ENCODE measurements at places on chromosomes 1 and 21.

- DNase-seq = no peak
Measured at GRCh38 chr1:18535391-18536210, 54.9 kb downstream of the KLHDC7A start.

GRCh38 chr1:11790880-11791715 is 14.7 kb downstream of the MTHFR start:
- no peak for DNase-seq

DNA sequence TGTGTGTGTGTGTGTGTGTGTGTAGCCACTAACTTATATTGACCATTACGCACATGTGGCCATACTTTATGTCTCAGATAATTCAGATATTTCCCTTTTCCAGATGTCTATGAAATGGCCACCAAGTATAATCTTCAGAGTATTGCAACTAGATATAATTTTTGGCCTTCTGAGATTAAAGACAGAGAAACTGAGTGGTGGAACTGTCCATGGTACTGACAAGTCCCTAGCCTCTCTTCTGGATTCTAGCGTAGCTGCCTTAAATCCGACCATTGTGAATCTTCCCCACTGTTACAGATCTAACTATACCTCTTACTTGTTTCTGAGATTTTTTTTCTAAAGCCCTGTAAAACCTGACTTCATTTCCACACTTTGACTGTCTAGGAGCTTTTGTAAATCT is 100.0 kb upstream of the SERTAD4 start:
- DNase-seq = no peak

- DNase-seq = no peak
Measured at GRCh38 chr1:33375316-33375715, 54.4 kb upstream of the A3GALT2 start.

GRCh38 chr1:182723200-182723599 is 38.8 kb upstream of the RGS8 start:
- no peak for DNase-seq

- DNase-seq = no peak
Measured at GRCh38 chr1:103024051-103024450, 84.3 kb downstream of the COL11A1 start.

DNA sequence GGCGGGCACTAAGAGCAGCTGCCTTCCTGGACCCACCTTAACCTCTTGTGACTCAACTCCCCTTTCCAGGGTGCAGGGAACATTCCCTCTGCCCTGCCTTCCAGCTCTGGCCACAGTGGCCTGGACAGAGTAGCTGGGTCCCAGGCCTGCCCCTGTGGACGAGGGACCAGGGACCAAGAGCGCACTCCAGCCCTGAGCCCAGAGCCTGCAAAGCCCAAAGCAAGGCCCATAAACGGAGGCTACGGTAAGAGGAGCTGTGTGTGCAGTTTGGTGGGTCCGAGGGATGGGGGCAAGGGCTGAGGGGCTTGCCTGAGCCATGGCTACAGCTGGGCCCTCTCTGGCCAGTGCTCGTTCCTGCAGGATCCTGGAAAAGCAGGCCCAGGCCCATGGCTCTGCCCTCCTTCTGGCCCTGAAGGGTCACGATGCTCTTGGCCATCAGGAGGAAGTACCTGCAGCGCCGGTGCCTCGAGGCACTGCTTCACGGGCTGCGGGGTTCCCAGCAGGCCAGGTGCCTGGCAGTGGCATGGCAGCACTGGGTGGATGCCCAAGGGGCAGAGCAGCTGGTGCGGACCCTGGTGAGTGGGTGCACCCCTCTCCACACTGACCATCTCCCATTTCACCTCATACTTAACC is 17.8 kb downstream of the MTHFR start:
- no peak for DNase-seq

- DNase-seq = no peak
Measured at GRCh38 chr1:15731735-15732685, 4.0 kb upstream of the SLC25A34 start.

DNA sequence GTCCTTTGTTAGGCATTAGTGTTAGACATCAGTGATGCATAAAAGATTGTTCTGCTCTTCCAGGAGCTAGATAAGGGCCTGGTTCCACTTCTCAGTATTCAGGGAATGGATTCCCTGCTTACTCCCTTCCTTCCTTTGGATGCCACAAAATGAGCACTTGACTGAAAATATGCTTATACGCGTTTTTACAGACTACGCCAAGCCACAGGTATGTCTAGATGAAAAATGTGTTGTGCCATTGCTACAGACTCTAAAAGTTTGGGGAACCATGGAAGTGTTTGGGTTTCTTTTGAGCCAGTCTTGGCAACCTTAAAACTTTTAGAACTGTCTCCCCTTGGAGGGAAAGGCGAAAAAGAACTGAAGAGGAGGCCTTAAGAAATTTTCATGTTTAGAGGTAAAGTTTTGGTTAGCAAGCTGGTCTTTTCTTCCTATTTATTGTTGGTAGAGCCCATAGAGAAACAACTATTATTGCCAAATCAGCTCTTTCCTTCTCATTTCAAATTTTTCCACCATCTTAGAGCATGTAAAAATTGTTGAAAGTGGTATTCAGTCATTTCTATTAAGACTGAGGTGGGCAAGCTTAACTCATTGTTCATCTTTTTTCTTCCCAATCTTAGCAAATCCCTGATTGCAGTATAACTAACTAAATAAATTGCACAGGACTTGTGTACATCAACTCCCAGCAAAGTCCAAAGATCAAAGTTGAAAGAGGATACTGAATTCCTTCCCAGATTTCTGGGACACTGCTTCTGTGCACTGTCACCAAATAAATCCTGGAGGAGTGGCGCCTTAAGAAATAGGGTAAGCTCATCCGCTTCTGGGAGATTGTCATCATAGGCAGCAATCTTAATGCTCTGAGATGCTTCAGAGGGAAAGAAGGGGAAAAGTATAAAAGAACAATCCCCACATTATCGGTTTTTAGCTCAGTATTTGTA is 18.9 kb downstream of the FGGY start:
- DNase-seq = no peak

DNA sequence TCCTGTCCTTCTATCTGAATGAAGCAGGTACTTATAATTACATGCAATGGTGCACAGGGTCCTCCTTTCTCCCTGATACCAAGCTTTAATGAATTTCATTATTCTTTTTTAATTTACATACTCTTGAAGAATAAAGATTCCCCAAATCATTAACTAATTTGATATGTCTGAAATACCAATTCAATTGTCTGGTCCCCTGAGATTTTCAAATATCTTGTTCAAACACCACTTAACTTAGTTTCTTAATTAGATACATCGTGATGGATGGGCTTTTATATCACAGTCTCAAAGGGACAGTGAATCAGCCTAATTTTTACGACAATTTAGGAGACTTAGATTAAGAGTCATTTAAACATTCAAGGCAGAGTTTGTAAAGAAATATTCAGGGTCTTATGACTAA is 1054.6 kb downstream of the PLA2G4A start:
- DNase-seq = no peak

DNA sequence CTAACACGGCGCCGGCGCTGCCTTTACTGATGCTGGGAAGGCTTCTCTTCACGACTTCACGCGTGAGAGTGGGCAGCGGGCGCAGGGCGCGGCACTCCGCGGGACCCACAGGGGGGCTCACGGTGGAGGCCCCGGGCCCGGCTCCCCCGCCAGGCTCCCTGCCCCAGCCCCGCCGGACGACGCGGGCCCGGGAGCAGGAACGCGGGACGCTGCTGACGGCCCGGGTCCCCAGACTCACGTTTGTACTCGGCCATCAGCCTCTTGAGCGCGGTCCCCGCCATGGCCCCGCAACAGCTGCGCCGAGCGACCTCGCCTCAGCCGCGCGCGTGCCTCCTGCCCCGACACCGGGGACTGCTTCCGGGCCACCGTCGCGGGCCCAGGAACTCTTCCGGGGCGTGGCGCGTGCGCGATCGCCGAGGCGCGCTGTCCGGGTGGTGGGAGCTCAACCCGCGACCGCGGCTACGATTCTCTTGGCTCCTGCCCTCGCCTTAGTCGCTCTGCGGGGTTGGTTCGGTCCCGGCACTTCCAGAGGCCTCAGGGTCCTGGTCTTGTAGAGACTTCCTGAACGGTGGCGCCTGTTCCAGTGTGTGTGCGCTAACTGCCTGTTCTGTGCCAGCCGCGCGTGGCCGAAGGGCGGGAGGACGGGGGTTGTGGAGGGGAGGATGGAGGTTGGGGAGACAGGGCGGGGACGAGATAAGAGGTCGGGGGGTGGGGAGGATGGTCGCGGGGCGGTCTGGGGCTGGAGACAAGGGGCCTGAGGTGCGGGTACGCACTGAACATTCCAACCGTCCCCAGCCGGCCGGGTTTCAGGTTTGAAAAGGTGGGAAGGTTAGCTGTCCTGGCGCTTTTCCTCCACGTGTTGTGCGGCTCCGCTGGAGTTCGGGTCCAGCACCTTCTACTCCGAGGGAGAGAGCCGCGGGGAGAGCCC is at the start of gene UBE2G2:
TSS of gene UBE2G2 (minus strand) at position 353 of the 928 bp plus-strand sequence. CDS start at position 281, 72 bp downstream.
- DNase-seq = peak; percentile 73

DNA sequence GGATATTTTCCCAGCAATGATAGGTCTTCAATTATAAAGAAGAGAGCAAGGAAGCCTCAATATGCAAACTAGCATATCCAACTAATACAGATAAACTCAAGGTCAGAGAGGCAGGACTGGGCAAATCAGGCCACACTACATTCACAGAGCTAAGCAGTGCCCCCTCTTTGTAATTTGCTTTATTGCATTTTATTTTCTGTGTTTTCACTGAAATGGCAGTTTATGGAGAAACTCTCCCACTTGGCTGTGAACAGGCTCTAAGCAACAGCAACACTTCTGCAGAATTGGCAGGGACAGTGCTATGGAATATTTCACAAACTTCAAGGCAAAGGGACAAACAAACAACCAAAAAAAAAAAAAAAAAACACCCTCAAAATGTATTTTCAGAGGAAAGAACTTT is 93.4 kb upstream of the SOD1 start:
- no peak for DNase-seq

- DNase-seq = no peak
Measured at GRCh38 chr1:215863796-215864195, 296.7 kb downstream of the KCTD3 start.
